ENCODE measurements at places on chromosomes 11 and 22. TPM values are rescaled to one million over a fixed set of nuclear protein-coding genes. Genes with fewer than 3 reads are reported as not detected.

BIRC3 gene
- total RNA-seq: 199 TPM

DNA sequence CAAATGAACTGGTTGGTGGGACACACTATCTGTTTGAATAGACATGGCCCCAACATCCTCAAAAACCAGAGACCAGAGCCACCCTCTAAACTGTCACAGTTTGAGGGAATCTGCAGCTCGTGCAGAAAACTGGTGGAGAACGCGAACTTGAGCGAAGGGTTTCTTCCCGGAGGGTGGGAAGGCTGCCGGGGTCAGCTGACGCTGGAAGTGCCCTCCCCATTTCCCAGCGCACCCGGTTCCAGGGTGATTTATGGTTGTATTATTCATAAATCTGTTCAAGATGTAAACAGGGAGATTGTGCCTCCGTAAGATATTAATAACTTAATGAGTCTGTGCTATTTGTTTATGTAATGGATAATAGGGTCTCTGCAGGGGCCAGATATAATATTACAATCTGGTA is 1396.7 kb downstream of the BRD1 start:
- no peaks in the 10 kb centered on the region for H3K4me1 ChIP-seq
- H3K36me3 ChIP-seq: no peaks in the 10 kb centered on the region
- no peak overlapping the region for H3K27ac ChIP-seq
- no peak for DNase-seq

GRCh38 chr11:32116668-32117067 is 25.8 kb downstream of the RCN1 start:
- DNase-seq: no peak
- H3K27ac ChIP-seq: no peak overlapping the region
- H3K4me1 ChIP-seq: no peaks in the 10 kb centered on the region
- H3K4me3 ChIP-seq: no peak overlapping the region
- H3K27me3 ChIP-seq: no peaks in the 10 kb centered on the region

DNA sequence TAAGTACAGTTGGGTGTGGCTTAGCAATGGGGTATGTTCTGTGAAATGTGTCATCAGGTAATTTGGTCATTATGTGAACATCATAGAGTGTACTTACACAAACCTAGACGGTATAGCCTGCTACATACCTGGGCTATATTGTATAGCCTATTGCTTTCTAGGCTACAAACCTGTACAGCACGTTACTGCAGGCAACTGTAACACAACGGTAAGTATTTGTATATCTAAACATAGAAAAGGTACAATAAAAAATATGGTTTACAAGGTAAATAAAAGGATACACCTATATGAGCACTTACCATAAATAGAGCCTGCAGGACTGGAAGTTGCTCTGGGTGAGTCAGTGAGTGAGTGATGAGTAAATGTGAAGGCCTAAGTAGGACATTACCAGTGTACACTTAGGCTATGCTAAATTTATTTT is 73.1 kb upstream of the GDPD4 start:
- no peak overlapping the region for H3K4me3 ChIP-seq
- no peak for DNase-seq
- H3K27me3 ChIP-seq: no peaks in the 10 kb centered on the region

DNA sequence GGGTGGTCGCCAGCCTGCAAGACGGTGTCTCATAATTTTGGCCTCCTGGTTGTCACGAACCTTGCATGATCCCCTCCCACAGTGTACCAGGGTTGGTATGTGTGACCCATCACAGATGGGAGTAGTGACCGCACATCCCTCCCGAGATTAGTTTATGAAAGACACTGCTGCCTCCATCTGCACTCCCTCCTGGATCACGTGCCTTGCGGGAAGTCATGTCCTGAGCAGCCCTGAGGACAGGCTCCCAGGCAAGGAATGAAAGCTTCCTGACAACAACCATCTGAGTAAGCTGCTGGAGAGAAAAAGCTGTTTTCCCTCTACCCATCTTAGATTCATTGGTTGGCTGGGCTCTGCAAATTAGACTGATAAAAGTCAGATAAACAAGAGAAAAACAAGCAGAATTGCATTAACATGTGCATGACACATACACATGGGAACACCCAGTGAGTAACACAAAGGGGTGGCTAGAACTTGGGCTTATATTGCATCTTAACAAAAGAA is 14.4 kb upstream of the PAMR1 start:
- no peak for DNase-seq
- no peak overlapping the region for H3K27ac ChIP-seq
- H3K4me1 ChIP-seq: no peaks in the 10 kb centered on the region

DNA sequence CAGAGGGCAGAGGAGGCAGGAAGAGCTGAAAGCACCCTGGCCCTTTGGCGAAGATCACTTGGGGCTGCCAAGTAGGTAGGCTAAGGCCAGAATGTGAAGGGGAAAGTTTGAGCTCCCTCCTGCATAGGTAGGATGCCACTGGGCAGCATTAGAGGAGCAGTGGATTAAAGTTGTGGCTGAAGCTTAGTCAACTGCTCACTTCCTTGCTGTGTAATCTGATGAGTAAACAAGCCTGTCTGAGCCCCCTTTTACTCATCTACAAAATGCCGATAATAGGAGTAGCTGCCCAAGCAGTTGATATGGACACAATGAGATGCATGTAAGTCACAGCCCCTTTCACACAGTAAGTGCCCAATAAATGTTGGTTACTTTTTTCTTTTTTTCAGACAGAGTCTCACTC is 216.4 kb downstream of the MN1 start:
- DNase-seq: no peak
- no peaks in the 10 kb centered on the region for H3K27me3 ChIP-seq
- H3K4me3 ChIP-seq: no peak overlapping the region
- no peak overlapping the region for H3K27ac ChIP-seq
